ENCODE measurements at places on chromosomes 4 and X.

DNA sequence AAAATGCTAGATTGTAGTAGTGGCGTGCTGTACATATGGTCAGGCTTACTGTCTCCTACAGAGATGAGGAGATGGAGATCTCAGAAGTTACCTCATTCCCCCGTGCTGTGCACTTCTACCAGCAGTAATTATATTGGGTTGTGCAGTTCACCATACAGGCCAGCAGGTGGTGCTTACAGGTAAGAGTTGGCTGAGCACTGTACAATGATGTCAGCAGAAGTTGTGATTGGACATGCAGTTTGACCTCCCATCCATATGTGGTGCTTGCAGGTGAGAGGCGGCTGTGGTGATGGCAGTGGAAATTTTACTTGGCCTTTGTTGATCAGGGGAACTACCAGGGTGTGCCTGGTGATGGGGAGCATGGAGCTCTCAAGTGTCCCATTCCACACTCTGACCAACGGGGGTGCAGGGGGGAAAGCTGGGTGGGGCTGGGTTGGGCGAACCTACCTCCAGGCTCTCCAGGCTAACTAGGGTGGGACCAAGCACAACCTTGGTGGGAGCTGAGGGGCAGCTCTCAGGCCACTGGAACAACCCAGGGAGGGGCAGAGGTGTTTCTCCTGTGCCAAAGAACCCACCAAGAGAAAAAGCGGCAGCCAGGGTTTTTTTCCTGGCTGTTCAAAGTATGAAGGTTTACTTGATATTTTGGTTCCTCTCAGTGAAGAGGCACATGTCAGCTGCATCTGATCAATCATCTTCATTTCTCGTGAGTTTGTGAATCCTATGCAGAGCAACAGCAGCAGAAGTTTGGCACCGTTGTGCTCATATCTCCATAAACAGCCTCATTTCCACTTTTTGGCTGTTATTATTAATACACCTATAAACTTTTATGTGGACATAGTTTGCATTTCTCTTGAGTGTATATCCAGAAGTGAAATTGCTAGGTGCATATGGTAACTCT is 73.8 kb upstream of the FREM3 start:
- no peak overlapping the region for H3K27ac ChIP-seq
- no peaks in the 10 kb centered on the region for H3K27me3 ChIP-seq
- DNase-seq = no peak
- H3K36me3 ChIP-seq = no peaks in the 10 kb centered on the region
- H3K4me1 ChIP-seq = no peaks in the 10 kb centered on the region

- H3K36me3 ChIP-seq = no peaks in the 10 kb centered on the region
- no peaks in the 10 kb centered on the region for H3K4me1 ChIP-seq
- no peak for DNase-seq
- peak overlapping the region; percentile 60 for H3K27ac ChIP-seq
- H3K27me3 ChIP-seq = no peaks in the 10 kb centered on the region
Observed at GRCh38 chr4:4981427-4981826, 37.8 kb downstream of the CYTL1 start.

DNA sequence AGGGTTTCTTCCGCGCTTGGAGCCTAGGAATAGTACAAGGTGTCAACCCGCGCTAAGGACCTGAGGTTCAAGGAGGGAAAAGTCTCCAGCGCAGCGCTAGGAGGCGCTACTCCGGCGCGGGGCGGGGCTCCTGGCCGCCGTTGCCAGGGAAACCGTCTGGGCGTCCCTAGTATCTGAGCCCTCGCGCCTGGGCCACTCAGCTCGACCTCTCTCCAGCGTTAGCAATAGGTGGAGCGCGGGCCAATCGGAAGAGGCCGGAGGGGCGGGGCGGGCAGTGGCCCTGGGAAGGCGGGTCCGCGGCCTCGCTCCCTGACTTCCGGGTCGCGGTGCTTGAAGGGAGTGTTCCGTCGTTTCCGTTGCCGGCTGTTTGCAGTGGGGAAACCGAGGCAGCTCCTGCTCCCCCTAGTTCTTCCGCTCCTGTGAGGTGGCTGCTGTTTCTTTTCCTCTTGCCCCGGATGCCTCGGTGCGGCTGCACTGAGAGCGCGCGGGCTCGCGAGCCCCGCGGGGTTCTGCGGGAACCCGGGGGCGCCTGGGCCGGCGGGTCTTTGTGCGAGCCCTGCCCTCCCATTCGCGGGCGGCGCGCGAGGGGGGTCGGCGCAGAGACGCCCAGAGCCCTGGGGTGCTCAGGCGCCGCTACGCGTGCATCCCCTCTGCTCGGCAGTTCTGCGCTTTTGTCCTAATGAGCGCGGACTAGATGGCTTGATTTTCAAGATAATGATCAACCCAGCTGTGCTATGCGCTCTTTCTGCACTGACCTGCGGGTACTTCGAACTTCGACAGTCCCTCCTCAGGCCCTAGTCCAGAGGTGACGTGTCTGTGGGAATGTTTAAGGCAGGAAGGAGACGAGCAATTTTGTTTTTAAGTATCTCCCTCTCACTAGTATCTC is at the start of gene ELMOD2:
Gene ELMOD2, plus strand, starts transcription at position 312 of the 886 bp plus-strand sequence. CDS start 1,261 bp downstream, outside the sequence.
- DNase-seq = peak; percentile 92
- no peaks in the 10 kb centered on the region for H3K36me3 ChIP-seq
- no peaks in the 10 kb centered on the region for H3K27me3 ChIP-seq
- peak within 1 kb of the TSS; percentile 84 for H3K27ac ChIP-seq

GRCh38 chr4:163544407-163545038 is 50.0 kb downstream of the TMA16 start:
- peak overlapping the region; percentile 9 for H3K4me3 ChIP-seq
- no peak for DNase-seq
- H3K4me1 ChIP-seq = no peaks in the 10 kb centered on the region
- no peaks in the 10 kb centered on the region for H3K27me3 ChIP-seq

- H3K27me3 ChIP-seq = no peaks in the 10 kb centered on the region
- no peaks in the 10 kb centered on the region for H3K4me1 ChIP-seq
- DNase-seq = no peak
Observed at GRCh38 chrX:32448320-32448719, 763.0 kb downstream of the DMD start.

GRCh38 chrX:8689473-8689872 is 42.5 kb downstream of the ANOS1 start:
- no peaks in the 10 kb centered on the region for H3K4me1 ChIP-seq
- H3K36me3 ChIP-seq = no peaks in the 10 kb centered on the region
- no peaks in the 10 kb centered on the region for H3K27me3 ChIP-seq
- no peak for DNase-seq

DNA sequence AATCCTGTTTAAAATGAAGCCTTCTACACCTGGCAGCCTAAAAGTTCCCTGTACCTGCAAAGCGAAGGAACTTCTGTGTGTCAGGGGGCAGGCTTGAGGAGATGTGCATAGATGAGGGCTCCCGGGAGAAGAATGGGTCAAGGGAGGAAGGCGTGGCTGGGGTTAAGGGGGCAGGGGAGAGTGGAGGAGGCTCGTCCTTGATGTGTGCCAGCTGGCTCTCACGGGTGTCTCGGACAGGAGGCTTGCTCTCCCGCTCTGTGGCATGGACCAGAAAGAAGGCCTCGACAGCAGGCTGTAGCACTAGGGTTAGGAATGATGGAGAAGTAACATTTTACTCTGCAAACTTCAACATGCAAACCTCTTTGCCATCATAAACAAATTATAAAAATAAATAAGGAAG is 104.6 kb upstream of the HSD17B10 start:
- DNase-seq = no peak
- peaks cover 43% of the 10 kb centered on the region for H3K36me3 ChIP-seq
- H3K4me3 ChIP-seq = no peak overlapping the region

GRCh38 chr4:8248091-8248490 is 21.5 kb upstream of the HTRA3 start:
- H3K27ac ChIP-seq = peak overlapping the region; percentile 76
- H3K4me1 ChIP-seq = peaks cover 7% of the 10 kb centered on the region
- no peaks in the 10 kb centered on the region for H3K27me3 ChIP-seq
- no peak for DNase-seq

DNA sequence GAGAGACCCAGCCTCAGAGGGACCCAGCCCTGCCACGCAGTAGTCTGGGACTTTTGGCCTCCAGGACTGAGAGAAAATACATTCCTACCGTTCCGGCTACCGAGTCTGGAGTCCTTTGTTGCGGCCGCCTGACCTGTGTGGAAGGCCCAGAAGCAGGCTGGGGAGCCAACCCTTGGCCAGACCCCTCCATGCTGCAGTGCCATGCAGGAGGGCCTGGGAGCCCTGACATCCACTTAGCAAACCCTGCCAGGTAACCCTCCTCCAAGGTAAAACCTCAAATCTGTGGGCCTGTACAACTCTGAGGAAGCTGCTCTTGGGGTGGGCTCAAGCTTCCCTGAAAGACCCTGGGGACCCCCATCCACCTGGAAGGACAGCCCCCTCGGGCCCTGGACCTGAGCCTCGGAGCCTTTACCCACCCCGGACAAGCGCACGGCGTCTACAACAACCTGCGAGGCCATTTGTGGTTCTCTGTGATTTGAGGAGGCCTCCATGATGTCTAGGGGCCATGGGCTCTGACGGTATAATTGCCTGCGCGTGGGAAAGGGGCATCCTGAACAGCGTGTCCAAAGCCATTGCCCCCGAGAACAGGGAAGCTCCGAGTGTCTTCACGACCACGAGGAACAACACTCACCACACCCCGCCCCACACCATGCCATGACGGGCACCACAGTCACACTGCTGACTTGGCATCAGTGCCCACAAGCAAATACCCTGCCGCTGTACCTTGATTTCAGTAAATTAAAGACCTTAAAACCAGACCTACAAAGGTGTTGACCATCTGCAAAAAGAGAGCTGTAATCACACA is 58.7 kb downstream of the ZFYVE28 start:
- peaks cover 9% of the 10 kb centered on the region for H3K4me1 ChIP-seq
- no peak overlapping the region for H3K4me3 ChIP-seq
- H3K36me3 ChIP-seq = no peaks in the 10 kb centered on the region
- no peak for DNase-seq

DNA sequence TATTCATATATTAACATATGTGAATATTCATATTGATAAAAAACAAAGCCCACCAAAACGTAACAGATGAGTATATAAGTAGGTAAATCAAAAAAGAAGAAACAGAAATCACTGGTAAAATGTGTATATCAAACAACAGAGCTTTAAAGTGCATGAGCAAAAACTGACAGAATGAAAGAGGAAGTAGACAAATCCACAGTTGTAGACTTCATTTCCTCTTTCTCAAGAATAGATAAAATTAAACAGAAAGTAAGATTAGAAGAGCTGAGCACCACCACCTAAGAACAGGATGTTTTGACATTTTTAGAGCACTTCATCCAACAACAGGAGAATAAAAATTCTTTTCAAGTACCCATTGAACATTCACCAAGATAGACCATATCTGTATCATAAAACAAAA is 64.6 kb downstream of the CNKSR2 start:
- no peak overlapping the region for H3K27ac ChIP-seq
- DNase-seq = no peak
- no peaks in the 10 kb centered on the region for H3K36me3 ChIP-seq
- no peaks in the 10 kb centered on the region for H3K27me3 ChIP-seq

- H3K4me3 ChIP-seq = no peak overlapping the region
- DNase-seq = no peak
- H3K27ac ChIP-seq = no peak overlapping the region
- H3K36me3 ChIP-seq = no peaks in the 10 kb centered on the region
- H3K27me3 ChIP-seq = no peaks in the 10 kb centered on the region
Observed at GRCh38 chr4:175875993-175876771, 64.1 kb upstream of the GPM6A start.

DNA sequence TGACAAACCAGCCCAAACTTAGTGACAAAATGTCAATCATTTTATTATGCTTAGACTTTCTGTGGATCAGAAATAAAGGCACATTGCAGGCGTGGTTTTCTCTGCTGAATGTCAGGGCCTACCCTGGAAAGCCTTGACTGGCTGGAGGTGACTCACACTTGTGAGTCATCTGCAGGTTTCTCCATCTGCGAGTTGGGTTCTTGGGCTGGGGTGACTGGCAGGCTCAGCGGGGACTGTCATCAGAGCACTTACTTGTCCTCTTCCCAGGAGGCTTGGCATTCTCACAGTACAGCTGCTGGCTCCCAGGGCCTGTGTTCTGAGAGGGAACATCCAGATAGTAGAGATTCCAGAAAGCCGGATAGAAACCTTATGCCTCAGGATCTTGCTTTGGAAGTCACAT is 153.8 kb upstream of the AGA start:
- H3K36me3 ChIP-seq = no peaks in the 10 kb centered on the region
- H3K27me3 ChIP-seq = no peaks in the 10 kb centered on the region
- no peak for DNase-seq
- H3K4me3 ChIP-seq = no peak overlapping the region
- H3K27ac ChIP-seq = no peak overlapping the region

DNA sequence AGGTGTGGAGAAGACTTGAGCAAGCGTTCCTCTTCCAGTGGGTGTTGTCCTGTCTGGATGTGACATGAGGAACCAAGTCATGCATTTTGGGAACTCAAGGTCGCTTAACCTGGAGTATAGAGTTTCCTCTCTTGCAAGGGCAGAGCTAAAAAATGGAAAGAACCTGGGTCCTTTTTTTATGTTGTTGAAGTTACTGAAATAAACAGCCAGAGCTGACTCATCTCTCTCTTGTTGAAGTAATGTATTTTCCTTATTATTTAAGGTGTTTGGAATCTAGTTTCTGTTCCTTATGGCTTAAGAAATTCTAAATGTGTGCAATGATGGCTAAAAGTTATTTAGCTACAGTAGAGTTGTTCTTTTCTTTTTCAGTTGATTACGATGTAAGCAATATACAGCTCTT is 314.5 kb downstream of the CAMK2D start:
- H3K36me3 ChIP-seq = no peaks in the 10 kb centered on the region
- H3K27ac ChIP-seq = no peak overlapping the region

GRCh38 chr4:168881781-168882420 is 128.2 kb downstream of the CBR4 start:
- peaks cover 46% of the 10 kb centered on the region for H3K36me3 ChIP-seq
- H3K27me3 ChIP-seq = no peaks in the 10 kb centered on the region
- H3K4me1 ChIP-seq = peaks cover 12% of the 10 kb centered on the region
- H3K4me3 ChIP-seq = no peak overlapping the region

- H3K4me3 ChIP-seq = no peak overlapping the region
- no peak overlapping the region for H3K27ac ChIP-seq
- H3K4me1 ChIP-seq = no peaks in the 10 kb centered on the region
- H3K27me3 ChIP-seq = no peaks in the 10 kb centered on the region
Observed at GRCh38 chrX:5907207-5907606, 321.5 kb downstream of the NLGN4X start.

GRCh38 chrX:78658414-78658813 is 714 bp downstream of the RTL3 start:
- no peak overlapping the region for H3K4me3 ChIP-seq
- no peaks in the 10 kb centered on the region for H3K27me3 ChIP-seq

DNA sequence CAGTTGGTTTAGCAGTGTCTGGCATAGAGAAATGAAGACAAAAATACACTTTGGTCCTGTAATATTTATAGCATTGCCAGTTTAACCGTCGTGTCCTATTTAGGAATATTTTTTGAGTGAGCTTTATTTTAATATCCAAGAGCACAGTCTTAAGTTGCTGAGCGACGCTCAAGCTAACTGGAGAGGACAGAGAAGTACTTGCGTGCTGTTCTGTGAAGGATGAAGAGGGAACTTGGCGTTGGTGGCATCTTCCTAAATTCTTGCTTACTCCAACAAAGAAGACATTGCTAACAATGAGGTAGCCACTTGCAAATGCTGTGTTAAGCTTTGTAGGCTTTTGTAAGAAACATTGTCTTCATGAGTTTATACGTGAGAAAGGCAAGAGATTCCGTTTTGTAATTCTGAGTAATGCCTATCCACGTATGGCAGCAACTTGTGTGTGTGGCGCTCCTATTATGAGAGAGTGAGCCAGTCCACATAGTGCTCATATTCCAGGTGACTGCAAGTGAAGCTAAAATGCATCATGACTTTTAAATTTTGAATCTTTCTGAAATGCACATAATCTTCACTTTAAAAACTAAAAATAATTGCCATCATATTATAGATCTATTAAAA is 50.6 kb downstream of the SYNPO2 start:
- H3K27me3 ChIP-seq = no peaks in the 10 kb centered on the region
- no peaks in the 10 kb centered on the region for H3K4me1 ChIP-seq
- no peak for DNase-seq
- H3K36me3 ChIP-seq = no peaks in the 10 kb centered on the region
- no peak overlapping the region for H3K4me3 ChIP-seq

GRCh38 chr4:42855779-42856178 is 36.7 kb upstream of the GRXCR1 start:
- no peaks in the 10 kb centered on the region for H3K4me1 ChIP-seq
- no peak overlapping the region for H3K4me3 ChIP-seq
- no peaks in the 10 kb centered on the region for H3K36me3 ChIP-seq
- no peaks in the 10 kb centered on the region for H3K27me3 ChIP-seq

Data from esophagus squamous epithelium (tissue), 5 donors.